Pancreas (tissue), 10 donors: ENCODE measurements at places on chromosomes 5 and 9. TPM values are rescaled to one million over a fixed set of nuclear protein-coding genes. Genes with fewer than 3 reads are reported as not detected.

Gene FBP2
- 0.60 TPM for total RNA-seq

Gene CBY3
- total RNA-seq = not detected

Gene SLC4A9
- total RNA-seq = 0.12 TPM

Gene CDX1
- total RNA-seq = 0.16 TPM

Gene IL9
- not detected for total RNA-seq

Gene PCDHB13
- 2.8 TPM for total RNA-seq

Gene OGN
- total RNA-seq = 0.28 TPM

Gene CCIN
- total RNA-seq = not detected

Gene PCDHA1
- total RNA-seq = not detected

Gene PCDHB8
- total RNA-seq = 2.7 TPM

Gene PCDHAC1
- total RNA-seq = 2.0 TPM

Gene PRDM9
- total RNA-seq = not detected

Gene FOXD4L3
- total RNA-seq = not detected

Gene LRRC19
- 0.55 TPM for total RNA-seq

Gene PSMB7
- total RNA-seq = 68.5 TPM

- no peak for DNase-seq
These were observed 12.0 kb downstream of the TNC start for GRCh38 chr9:115106001-115106400.

- DNase-seq = no peak
These were observed 51.6 kb upstream of the ZFR start for GRCh38 chr5:32496104-32496503.

- DNase-seq = no peak
These were observed 46.9 kb downstream of the TSSK1B start for GRCh38 chr5:113387844-113388243.

DNA sequence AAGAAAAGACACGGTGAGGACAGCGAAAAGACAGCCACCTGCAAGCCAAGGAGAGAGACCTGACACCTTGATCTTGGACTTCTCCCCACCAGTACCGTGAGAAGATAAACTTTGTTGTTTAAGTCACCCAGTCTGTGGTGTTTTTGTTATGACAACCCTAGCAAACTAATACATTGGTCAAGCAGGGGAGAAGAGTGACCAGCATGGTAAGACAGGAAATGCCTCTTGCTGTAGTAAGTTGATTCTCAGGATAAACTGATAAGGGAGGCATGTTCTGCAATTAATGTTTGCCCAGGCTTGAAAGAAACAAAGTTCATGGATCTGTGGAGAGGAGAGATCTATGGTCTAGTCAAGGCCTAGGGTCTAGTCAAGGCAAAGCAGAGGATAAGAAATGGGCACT lies 801.2 kb downstream of the MAT2B start:
- no peak for DNase-seq

DNA sequence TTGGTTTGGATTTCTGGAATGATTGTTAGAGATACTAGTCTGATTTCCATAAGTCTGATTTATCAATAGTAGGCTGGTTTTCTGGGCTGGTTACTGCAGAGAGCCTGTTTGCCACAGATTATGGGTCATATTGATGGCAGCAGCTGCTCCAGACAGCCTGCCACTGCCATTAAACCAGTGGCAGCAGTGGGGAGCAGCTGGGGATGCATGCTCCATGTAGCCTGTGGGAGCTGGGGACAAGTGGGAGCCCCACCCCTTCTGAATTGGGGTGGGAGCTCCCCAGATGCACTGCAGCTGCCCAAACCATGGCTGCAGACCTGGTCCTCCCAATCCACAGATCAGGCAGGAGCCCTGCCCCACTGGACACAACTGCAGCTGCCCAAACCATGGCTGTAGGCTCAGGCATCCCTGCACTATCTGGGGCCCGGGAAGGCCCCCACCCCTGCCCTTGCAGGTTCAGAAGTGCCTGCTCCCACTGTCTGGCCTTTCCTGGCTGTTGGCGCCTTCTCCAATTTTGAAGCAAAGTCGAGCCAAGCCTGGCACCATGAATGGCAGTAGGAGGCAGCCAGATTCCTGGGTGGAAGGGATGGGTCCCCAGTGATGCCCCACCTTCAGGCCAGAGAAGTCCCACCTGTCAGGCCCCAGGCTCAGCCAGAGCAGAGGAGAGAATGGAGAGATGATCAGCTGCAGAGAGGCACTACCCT lies 402.9 kb upstream of the TYRP1 start:
- no peak for DNase-seq

- DNase-seq = no peak
These were observed 2.1 kb downstream of the PCDHGA7 start for GRCh38 chr5:141384471-141385267.

- no peak for DNase-seq
These were observed 28.0 kb upstream of the SIL1 start for GRCh38 chr5:139226131-139226530.

DNA sequence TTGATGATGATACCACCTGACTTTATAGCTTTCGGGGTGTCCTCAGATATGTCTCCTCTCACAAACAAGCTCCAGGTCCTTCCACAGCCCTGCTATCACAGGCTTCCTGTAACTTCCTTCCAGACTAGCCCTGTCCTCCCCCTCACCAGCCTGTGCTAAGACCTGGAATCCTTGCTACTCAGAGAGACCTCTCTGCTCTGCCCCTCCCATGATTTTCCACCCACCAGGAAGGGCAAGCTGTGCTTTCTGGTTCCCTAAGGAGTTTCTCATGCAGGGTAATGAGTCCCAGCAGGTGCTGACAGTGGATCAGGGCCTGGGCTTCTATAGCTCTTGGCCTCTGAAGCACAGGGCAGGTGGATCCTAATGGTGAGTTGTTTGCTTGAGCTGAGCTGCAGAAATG lies 86.9 kb downstream of the AOPEP start:
- no peak for DNase-seq

DNA sequence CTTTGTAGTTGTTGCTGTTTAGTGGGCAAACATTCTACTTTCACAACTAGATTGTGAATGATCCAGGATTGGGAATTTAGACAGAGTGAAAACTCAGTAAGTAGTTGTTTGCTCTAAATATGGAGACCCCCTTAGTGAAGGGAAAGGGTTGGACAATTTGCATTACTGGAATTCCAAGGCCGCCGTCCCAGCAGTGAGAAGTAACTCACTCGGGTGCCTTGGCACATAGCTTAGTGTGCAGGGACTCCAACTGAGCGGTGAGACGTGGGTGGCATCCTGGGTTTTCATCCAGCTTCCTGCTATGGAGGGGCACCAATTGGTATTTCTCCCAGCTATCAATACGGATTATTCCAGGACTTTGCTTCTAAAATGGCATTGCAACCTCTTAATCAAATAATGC lies 69.7 kb upstream of the FCN1 start:
- DNase-seq = no peak

GRCh38 chr5:35900972-35901695 lies 37.3 kb downstream of the CAPSL start:
- DNase-seq = no peak

GRCh38 chr5:147670815-147671214 lies 111.7 kb downstream of the JAKMIP2 start:
- no peak for DNase-seq

DNA sequence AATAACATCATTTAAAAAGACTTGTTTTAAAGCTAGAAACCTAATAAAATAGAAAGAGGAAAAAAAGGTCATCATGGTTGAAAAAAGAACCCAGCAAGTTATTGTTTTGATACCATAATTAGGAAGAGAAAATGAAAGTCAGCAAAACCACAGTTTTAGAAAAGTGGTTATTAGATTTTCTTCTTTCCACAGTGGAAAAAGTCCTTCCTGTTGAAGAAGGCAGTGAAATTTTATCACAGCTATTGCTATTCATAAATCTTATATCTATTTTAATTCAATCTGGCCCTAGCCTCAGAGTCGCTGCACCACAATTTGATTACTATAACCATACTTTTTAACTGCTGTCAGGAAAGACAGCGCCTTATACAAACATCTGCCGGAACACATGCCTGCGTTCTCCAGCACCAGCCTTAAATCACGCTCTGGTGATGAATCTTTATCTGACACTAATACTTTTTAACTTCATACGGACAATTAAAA lies 60.3 kb downstream of the MAPKAP1 start:
- DNase-seq = no peak

- no peak for DNase-seq
These were observed 164.0 kb downstream of the DEPDC1B start for GRCh38 chr5:60535951-60536350.

DNA sequence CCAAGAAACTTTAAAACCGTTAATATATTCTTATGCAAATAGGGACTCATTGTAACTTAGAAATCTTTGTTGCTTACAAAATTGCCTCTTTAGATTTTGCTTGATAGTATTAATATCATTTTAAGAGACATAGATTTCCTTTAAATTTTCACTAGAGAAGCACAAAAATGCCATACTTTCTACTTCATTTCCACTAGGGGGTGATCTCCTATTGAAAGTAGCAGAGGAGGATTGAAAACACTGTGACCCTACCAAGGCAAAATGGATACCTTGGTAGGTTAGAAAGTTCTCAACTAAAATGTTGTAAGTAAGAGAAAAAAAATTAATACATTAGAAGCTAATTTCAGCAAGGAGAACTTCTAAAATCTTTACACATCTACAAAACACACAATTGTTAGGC lies 204.9 kb downstream of the CHSY3 start:
- DNase-seq = no peak

DNA sequence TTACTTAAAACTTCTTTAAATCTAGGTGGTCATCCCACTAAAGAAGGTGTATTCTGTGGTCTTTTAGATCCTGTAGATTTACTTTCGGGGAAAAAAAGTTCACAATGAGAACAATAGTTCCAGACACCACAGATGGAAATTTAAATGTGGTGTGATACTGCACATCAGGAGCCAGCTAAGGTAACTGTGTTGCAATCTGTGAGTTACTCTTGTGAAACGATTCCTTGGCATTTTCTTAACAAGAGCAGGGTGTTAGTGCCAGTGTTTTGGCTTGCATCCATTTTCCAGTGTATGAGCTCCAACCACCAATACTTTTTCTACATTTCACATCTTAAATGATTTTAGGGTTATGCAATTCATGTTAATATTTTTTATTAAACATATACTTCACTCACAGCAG lies 674.5 kb downstream of the CETN3 start:
- DNase-seq = no peak

DNA sequence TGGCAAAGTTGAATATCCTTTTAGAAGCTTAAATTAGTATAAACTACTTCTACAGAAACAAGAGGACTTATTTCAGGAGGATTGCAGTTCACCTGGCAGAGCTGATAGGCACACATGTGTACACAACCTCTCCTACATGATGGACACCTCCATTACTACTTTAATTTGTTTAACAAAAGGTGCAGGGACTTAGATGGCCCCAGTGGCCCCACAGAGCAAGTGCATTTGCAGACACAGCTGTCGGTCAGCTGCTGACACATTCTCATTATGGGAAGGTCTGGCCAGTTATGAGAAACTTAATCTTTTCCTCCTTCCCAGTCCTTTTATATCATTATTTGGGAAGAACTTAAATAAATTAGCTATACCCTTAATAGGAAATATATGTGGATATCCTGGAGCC lies 28.3 kb downstream of the TDRD7 start:
- DNase-seq = no peak

DNA sequence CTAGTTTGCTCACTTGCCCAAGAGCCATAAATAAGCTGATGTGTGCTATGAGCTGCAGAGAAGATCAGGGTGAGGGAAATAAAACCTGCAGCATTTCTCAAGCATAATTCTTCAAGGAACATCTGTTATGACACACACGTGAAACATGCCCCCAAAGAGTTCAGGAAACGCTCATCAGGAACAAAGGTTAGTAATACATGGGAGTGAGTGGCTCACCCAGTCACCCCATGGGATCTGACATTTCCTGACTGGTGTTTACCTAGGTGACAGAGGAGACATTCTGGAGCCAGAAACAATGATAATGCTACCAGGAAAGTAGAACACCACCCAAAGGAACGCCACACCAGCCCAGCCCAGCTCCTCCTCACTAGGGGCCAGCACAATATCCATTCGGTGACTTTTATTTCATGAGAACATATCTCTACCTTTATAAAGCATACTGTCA lies 66.0 kb downstream of the FRMD3 start:
- no peak for DNase-seq

DNA sequence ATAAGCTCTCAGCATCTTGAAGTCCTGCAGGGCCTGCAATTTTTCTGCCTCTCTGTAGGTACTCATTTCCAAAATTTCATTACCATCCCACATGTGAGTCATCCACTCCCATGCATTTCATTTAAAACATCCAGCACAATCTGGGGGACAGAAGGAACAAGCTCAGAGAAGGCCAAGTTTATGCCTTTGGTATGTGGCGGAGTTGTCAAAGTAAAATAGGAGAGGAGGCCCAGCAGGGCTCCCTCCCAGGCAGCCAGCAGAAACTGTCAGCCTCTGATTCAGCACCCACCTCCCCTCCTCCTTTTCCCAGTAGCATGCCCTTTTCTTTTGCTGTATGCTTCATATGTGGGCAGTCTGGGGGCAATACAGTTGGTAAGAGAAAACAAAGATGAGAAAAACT lies 126.4 kb upstream of the ZNF366 start:
- no peak for DNase-seq

GRCh38 chr5:135491552-135492318 lies 39.6 kb upstream of the TIFAB start:
- no peak for DNase-seq

- DNase-seq = no peak
These were observed 6.9 kb upstream of the PDLIM4 start for GRCh38 chr5:132250547-132250946.

DNA sequence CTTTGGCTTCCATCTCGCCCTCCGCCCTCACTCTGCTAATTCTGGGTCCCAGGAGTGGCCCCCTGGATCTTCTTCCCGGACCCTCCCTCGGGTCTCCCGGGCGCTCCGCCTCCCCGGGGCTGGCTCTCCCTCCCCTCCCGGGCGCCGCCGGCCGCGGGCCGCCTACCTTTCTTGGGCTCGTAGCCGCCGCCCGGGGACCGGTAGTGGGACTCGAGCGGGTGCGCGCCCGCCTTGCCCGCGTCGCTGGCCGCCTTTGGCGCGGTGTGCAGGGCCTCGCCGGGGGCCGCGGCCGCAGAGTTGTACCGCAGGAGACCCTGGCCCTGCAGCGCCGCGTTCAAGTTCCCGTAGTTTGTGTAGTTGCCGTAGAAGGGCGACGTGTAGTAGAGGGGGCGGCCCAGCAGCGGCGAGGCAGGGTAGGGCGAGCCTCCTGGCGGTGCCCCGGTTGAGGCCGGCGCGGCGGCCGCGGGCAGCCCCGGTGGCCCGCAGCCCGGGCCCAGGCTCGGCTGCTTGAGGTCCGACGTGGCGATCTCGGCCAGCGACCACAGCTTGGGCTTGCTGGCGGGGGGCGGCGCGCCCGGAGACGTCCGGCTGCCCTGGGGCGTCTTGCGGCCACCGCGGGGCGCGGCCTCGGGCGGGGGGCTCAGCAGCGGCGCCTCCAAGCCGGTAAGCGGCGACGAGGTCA lies 3.2 kb downstream of the IRX2 start:
- no peak for DNase-seq

GRCh38 chr5:56326116-56326515 lies 93.0 kb upstream of the ANKRD55 start:
- no peak for DNase-seq

- DNase-seq = no peak
These were observed 294.0 kb downstream of the SEC61B start for GRCh38 chr9:99515895-99516656.

- DNase-seq = peak; percentile 47
These were observed 48.3 kb upstream of the IRX4 start for GRCh38 chr5:1930880-1931603.
